Activated gamma-delta T cell treated with Interleukin-2 at 50 U/mL for 16 hours (primary cell): ENCODE measurements at places on chromosomes 2 and 18.

GRCh38 chr2:24855726-24856125 lies 62.5 kb downstream of the CENPO start:
- no peak for DNase-seq

DNA sequence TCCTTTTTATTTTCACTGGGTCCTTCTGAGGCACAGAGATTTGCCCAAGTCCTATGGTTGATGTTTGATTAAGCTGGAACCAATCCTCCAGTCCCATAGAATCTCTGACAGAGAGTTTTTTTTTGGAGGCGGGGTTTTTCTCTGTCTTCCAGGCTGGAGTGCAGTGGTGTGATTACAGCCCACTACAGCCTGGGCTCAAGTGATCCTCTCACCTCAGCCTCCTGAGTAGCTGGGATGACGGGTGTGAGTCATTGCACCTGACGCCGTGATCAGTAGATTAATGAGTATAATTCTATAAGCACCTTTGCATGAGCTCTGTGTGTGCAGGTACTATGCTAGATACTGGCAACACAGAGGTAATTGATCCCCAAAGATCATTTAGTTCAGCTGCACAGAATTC lies 15.3 kb upstream of the TRPM8 start:
- DNase-seq = no peak

DNA sequence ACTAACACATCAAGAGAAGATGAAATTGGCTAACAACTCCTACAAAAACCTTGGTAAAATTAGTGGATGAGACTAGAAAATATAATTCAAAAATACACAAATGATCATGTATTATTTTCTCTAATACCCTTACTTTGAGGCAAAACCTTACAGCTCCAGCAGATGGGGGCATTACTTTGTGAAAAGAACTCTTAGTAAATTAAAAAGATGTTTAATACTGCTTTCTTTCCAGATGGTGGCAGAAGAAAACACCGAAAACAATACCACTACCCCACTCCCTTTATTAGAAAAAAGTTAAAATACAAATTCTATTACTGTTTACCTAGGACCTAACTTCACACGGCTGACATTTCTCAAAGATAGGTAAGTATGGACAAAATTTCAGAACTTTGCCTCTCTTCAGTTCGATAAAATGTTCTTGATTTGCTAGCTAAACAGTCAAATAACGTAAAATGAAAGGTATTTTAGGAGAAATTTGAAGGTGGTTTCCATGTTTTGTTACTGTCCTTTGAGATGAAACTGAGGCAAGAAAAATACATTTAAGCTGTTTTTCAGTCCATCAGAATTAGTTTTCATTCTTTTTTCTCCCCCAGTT lies 30.6 kb downstream of the ORC4 start:
- DNase-seq = no peak

DNA sequence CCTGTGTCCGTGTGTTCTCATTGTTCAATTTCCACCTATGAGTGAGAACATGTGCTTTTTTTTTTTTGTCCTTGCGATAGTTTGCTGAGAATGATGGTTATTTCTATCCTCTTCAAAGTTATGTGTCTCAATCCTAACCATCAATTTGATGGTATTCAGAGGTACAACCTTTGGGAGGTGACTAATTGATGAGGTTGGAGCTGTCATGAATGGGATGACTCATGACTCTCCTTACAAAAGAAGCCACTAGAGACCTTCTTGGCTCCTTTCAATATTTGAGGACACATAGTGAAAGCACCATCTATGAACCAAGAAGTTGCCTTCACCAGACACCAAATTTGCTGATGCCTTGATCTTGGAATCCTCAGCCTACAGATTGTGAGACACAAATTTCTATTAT lies 677.1 kb upstream of the DDX18 start:
- DNase-seq = no peak

- DNase-seq = peak; percentile 30
Observed at GRCh38 chr2:68715353-68716041, 19.1 kb upstream of the ARHGAP25 start.

DNA sequence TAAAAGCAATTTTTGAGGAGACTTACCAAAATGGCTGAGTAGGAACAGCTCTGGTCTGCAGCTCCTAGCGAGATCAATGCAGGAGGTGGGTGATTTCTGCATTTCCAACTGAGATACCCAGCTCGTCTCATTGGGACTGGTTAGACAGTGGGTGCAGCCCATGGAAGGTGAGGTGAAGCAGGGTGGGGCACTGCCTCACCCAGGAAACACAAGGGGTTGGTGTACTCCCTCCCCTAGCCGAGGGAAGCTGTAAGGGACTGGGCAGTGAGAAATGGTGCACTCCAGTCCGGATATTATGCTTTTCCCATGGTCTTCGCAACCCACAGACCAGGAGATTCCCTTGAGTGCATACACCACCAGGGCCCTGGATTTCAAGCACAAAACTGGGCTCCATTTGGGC lies 419.0 kb downstream of the NUP35 start:
- no peak for DNase-seq

DNA sequence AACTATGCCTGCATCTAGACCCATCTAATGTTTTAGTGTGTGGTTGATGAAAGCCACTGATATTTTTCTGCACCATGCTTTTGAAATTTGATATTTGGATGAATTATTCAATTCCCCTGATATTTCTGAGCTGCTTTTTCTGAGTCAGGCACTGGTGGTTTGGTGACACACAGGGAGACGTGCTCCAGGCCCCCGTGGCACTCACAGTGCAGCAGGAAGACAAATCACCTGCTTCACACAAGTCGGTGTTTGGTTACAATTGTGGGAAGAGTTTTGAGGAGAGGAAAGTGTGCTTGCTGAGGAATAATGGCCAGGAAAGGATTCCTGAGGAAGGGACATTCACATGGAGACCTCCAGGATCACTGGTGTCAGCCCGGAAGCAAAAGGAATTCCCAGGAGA lies 179.7 kb downstream of the ACKR3 start:
- no peak for DNase-seq

DNA sequence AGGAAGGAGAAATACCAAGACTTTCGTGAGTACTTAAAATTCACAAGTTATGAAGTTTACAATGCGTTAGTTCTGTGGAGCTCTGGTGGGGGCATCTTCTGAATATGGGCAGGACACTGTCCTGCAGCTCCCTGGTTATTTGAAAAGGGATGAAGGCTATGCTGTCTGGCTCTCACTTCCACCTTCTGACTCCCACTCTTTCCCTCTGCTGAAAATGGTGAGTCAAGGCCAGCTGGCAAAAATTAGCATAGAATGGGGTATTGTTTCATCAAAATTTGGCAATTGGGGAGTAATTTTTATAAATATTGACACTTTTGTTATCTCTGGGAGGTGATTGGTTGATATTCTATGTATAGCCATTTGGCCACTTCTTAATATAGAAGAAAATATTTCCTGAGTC lies 177.4 kb downstream of the PARD3B start:
- no peak for DNase-seq

DNA sequence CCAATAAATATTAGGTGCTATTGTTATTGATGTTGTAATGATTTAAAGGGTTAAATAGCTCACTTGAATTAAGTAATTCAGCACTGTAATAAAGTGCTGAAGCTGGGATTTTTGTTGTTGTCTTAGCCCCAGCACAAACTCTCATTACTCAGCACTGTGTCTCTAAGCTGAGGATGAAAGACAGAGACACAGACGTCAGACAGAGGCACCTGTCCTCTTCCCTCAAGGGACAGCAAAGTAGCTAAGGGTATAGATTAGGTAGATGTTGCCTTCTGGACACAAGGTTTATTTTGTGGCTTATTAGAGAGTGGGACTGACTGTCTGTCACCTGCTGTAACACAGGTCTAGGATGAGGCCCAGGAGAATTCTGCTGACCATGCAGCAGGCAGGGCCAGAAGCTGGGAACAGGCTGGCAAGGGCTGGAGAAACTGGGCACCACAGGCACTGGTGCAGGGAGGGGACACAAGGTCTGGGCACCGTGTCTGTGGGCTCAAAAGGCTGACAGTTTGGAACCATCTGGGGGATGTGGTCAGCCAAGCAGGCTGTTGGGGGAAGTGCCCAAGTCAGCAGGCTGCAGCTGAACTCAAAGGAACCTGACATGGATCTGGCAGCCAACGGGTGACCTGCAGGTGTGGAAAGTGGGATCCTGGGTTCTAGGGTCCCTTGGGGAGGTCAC lies 20.0 kb upstream of the PTPN4 start:
- no peak for DNase-seq

DNA sequence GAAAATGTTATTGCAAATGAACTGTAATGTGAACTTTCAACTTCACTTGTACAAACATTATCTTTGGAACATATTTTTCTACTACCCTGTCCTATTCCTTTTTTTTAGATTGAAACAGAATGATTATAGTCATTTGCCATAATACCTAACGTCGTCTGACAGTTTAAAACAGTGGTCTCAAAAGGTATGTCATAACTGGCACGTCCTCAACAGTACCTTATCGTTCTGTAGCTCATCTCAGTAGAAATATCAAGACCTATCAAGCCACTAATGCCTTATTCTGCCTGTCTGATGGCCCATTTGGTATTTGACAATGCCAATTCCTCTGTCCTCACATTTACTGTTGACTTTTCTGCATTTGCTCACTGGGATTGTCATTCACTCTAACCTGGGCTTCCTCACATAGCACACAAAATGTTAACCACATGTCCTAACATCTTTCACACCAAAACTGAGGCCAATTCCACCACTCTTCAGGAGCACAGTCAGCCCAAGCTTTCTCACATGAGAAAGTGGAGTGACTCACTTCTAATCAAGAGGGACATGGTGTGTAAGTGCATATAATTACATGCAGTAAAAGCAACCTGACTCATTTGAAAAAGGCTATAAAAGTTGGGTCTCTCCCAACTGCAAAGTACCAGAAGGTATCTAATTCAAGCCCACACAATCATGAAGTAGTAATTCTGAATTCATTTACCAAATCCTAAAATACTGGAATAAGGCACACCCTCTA lies 34.8 kb downstream of the DNER start:
- no peak for DNase-seq

DNA sequence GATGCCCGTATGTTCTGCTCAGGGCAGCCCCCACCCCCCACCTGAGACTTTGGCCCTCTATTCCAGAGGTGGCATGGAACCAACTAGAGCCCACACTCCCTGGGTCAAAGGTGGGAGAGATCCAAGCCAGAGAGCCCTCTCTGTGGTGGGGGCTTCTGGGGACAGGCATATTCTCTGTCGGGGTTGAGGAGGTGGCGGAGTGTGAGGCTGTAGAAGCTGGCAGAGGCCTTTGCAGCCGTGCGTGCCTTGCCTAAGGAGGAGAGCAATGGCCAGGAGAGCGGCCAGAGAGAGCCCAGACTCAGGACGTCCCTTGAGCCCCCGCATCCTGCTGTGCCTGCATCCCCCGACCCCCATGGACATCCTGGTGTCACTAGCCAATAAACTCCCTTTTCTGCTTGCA lies 79.2 kb upstream of the HPCAL1 start:
- no peak for DNase-seq

DNA sequence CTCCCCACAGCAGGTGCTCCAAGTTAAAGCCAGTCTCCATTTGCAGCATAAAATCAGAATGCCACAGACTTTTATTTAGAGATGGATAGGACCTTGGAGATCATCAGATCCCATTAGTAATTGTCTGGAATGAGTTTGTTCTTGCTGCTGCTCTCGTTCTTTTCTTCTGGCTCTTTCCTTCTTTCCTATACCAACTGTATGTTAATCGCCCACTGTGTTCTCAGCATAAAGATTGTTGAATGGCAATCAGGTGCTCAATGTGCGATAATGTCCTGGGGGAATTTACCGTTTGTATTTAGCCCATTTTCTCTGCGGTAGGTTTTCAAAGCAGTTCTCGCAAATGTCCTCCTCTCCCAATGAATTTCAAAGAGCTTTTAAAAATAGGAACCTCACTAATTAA lies 3.3 kb downstream of the GPR39 start:
- no peak for DNase-seq

DNA sequence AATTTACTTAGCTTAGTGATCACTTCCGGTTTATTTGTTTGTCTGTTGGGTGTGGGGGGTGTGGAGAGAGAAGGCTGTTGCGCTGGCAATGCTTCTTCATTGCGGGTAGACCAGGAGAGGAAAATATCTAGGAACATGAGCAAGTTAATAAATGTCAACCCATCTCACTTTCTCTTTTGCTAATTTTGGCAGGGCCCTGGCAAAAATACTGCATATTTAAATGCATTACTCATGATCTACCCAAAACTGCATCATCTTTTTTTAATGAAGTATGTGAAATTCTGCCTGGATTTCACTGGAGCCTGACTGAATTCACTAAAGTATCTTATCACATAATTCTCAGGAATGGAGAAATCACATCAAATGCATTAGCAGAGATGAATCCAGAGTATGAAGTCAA lies 1131.0 kb upstream of the NXPH2 start:
- no peak for DNase-seq

DNA sequence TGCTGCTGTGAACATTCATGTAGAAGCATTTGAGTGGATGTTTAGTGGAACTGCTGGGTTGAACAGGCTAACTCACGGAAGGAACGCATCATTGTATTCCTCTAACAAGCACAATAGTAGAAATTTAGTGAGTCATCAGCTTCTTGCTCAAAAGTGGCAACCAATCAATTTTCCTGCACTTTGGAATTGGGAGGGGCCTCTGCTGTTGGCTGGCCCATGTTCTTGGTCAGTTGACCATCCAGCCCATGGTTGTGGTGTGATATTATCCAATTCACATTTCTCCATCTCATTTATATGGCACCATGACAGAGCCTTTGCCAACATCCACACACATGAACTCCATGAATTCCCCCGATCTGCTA lies 95.0 kb downstream of the TNFRSF11A start:
- DNase-seq = no peak

- DNase-seq = peak; percentile 6
Observed at GRCh38 chr18:35581898-35582641, 530 bp downstream of the GALNT1 start.

DNA sequence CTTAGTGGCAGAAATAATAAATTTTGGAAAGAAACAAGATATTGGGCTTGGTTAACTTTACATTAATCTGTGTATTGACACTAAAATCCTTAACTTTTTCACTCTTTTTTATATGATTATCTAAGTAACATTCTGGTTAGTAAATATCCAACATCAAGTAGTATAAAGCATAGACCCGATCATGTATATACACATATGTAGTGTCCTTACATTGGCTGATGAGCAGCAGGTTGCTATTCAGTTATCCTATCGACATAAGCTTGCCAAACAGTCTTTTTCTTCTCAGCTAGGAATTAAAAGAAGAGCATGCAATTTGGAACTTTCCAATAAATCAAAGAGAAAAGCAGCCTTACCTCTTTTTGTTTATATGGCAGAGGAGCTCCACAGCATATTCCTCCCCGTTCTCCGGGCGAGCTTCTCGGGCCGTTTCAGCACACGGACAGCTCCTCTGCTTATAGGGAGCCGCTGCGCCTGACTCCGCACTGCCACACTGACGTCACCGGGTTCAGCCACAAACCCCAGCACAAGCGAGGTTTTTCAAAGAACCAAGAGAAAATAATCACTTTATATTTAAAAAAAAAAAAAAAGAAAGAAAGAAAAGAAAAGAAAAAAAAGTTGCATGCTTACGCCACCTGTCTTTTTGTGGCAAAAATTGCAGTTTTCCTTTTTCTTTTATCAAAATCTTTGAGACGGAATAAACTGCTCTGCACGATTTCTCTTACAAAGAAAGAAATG lies at the start of gene SCG2:
Gene SCG2 (minus strand): TSS at position 430 of the 735 bp plus-strand sequence. CDS start 3,079 bp downstream, outside the sequence.
- no peak for DNase-seq

- DNase-seq = no peak
Observed at GRCh38 chr2:109563980-109564550, 49.7 kb downstream of the SEPTIN10 start.

- DNase-seq = no peak
Observed at GRCh38 chr2:182220335-182220734, 206.5 kb downstream of the PDE1A start.

- no peak for DNase-seq
Observed at GRCh38 chr2:15147591-15147990, 413.5 kb downstream of the NBAS start.

- DNase-seq = no peak
Observed at GRCh38 chr2:104856086-104856972, 2.4 kb downstream of the POU3F3 start.
